ENCODE measurements at places on chromosomes 16 and 17.

GRCh38 chr17:62140836-62141235 lies 75.8 kb upstream of the MED13 start:
- DNase-seq, result no peak

GRCh38 chr16:63714876-63715275 lies 1407.0 kb downstream of the CDH11 start:
- DNase-seq, result no peak

DNA sequence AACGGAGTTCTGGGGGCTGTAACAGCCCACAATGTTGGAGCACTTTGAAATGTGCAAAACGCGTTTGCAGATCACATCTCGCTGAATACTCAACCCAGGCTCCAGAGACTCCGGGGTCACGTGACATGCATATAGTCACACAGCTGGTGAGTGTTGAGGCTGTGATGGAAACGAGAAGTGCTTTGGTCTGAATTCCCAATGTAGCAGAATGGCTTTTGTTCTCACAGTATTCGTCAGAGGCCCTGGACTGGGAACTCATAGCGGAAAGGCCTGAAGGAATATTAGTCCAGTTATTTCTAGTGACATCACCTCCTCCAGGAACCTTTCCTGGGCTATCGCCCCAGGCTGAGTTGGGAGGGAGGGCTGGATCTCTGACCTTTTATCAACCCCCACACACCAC lies 95.8 kb upstream of the CRHR1 start:
- no peak for DNase-seq

DNA sequence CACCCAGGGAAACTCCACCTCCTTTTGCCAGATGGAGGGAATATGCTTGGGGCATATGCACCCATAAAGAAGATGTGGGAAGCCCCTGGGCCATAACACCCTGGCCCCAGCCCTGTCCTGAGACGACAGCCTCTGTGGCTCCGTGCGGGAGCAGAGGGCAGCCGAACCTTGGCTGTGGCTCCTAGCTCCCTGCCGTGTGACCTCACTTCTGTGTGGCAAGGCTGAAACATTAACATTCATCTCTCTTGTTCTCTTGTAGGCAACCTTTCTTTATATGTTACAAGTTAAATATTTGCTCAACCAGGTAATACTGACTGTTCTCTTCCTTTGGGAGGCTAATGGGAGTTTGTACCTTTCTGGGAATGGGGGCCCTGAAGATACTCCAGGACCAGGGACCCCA lies 17.5 kb downstream of the SLC47A1 start:
- no peak for DNase-seq

GRCh38 chr16:30846649-30847402 lies 47.1 kb downstream of the BCL7C start:
- DNase-seq, result peak; percentile 11
